Suppressor macrophage treated with lipopolysaccharide for 1 hour (primary cell): ENCODE measurements at places on chromosomes 5 and 9.

GRCh38 chr5:128213833-128214232 is 130.3 kb downstream of the SLC12A2 start:
- DNase-seq = no peak

DNA sequence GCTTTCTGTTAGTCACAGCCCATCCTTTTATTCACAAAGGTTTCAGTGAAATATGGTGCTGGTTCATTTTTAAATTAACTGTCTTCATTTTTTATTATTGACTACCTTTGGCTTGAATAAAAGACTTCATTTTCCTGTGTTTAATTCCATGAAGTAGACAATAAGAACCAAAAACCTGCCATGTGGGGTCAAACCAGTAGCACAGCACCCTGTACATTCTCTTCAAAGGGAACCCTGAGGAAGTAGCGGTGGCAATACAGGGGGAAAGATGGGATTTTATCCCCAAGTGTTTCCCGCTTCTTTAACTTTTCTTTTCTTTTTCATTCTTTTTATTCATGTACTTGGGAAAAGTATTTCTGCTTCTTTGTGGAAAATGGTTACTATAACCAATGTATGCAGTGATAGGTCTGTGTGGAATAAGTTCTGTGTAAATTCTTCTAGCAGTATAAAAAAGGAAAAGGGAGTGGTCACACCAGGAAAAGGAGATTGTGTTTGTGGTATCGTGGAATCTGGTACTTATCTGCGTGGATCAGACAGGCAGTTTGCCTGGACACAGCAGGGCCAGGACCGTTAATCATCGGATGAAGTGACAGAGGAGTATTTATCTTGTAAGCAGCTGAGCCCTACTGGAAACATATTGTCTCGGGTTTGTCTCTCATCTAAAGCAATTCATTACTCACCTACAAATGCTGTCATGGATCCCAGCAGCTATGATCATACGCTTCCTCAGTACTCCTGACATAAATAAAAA is 94.2 kb downstream of the PPIC start:
- DNase-seq = no peak

DNA sequence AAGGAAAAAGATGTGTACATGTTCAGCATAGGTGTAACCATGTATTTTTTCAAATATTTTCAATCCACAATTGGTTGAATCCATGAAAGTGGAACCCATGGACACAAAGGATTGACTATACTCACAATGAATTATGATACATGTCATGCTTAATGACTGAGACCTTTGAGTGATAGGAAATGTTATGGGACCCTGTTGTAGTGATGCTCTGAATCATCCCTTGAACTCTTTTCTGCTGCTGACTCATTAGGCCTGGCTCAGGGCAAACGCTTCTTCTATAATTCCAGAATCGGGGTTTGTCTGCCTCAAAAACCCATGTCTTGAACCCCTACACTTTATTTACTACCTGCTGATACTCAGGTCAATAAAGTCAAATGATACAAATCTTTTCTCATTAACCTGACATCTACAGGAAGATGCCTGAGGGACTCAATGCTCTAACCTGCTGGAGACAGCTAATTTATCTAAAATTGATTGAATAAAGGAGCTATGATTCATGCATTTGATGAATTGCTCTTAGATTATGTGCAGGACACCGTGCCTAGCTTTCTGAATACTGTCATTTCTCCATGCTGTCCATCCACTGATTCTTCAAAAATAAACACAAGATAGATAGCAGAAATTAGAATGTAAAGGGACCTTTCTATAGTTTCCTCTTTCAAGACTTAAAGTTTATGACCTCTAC is 260.1 kb downstream of the PRELID2 start:
- no peak for DNase-seq

GRCh38 chr9:127637322-127637847 is 25.3 kb downstream of the STXBP1 start:
- no peak for DNase-seq

- DNase-seq = peak; percentile 30
These were observed 198.7 kb upstream of the C9orf72 start for GRCh38 chr9:27771803-27772545.

- no peak for DNase-seq
These were observed 61.6 kb downstream of the ICE1 start for GRCh38 chr5:5483880-5484598.

GRCh38 chr9:137149942-137150616 is 11.1 kb downstream of the GRIN1 start:
- no peak for DNase-seq

- no peak for DNase-seq
These were observed 433.3 kb upstream of the SMC2 start for GRCh38 chr9:103660830-103661229.

GRCh38 chr9:27430750-27431535 is 93.1 kb upstream of the IFNK start:
- no peak for DNase-seq

DNA sequence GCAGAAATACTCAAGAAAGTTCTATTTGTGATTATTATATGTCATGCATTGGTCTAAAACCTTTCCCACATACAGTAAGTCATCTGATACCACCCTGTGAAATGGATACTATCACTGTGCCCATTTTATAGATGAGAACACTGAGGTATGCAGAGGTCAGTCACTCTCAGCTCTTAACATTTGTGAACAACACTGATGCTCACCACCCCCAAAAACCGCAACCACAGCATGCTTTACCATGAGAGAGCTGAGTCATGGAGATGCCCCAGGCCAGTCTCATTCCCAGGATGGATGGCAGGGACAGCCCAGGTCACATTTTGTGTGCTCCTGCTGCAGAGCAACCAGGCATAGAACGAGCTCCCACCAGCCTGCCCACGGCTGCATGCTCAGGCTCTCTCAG is 53.5 kb upstream of the IRX1 start:
- DNase-seq = no peak

GRCh38 chr5:111313017-111313724 is 89.0 kb downstream of the CAMK4 start:
- no peak for DNase-seq

DNA sequence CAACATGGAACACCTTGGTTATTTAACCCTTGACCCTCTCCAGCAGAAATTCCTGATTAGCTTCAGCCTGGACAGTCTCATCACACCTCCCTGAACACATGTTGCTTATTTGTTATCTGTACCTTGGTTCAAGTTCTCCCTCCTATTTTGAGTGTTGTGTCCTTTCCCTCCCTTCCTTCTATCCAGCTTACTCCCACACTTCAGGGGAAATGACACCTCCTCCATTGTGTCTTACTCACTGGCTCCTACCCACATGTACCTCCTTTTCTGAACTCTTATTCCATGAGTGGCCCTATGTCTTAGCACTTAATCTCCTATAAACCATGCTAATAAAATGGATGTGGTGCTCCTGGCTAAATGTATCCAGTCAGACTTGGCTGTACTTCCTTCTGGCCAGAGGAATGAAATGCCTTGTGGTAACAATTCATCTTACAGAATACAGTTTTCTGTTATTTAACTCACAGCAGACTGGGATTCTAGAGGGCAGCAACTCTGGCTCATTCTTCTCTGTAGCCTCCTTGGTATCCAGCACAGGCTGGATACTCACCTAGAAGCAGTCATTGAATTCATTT is 11.2 kb downstream of the LIX1 start:
- peak; percentile 6 for DNase-seq

GRCh38 chr9:7481570-7481969 is 318.0 kb downstream of the DMAC1 start:
- no peak for DNase-seq

DNA sequence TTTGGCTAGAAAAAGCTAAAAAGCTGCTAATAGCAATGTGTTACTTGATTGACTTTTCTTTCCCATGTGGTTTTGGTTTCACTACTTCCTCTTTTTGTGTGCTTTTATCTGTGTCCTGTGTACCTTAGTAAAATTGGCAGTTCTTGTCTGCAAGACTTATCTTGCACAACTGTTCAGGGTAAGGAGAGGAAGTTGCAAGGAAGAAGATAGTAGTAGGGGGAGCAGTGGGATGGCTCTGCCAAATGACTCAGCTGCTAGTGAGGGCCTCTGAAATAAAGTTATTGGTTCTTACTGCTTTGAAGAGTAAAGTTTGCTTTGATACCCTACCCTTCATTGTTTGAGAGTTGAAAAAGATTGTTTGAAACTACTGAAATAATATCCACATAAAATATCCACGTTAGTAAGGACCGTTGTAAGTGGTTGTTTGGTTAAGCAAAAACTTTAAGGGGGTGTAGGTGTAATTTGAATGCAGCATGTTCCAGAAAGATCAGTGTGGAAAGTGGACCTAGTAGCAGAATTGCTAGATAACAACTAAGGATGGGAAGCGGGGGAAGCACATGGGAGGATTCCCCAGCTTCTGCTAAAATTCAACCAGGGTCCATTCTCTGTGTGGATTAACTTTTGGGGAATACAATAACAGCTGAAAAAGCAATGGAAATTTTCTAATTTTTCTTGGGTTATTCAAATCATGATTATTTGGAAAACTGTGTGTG is 123.5 kb downstream of the SCAMP1 start:
- DNase-seq = peak; percentile 77

DNA sequence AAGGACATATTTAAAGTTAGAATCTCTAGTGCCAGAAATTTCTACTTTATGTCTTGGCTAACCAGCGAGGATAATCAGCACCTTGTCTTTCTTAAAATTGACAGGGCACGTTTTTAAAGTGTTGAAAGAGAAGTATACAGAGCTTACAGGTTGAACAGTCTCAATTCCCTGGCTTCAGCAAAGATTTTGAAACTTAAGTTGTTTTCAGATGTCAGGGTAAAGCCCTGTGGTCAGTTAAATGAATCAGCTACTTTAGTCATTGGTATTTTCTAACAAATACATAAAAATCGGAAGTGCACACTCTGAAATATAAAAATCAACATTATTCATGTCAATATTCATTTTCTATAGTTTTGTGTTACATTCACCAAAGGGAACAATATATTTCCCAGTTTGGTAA is 29.1 kb downstream of the SNCAIP start:
- DNase-seq = no peak

- DNase-seq = peak; percentile 70
These were observed 227.4 kb downstream of the NR3C1 start for GRCh38 chr5:143176048-143176447.

DNA sequence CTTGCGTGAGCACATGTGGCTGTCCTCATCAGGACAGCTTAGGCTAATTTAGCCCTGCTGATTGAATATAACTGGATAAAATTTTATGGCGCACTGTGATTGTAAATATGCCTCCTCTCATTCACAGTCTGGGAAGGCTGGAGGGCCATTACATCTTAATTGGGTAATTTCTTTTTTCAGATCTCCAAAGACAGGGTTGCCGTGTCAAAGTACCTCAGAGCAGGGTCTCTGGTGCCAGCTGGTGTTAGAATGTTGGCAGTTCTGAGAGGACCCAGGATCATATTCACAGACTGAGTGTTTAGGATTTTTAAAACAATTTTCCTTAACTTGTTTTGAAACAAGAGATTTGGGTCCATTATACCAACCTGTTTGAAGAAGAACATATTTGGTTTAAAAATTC is 455.7 kb upstream of the TLE4 start:
- no peak for DNase-seq

GRCh38 chr5:102596113-102596512 is 97.3 kb upstream of the SLCO6A1 start:
- DNase-seq = peak; percentile 18

DNA sequence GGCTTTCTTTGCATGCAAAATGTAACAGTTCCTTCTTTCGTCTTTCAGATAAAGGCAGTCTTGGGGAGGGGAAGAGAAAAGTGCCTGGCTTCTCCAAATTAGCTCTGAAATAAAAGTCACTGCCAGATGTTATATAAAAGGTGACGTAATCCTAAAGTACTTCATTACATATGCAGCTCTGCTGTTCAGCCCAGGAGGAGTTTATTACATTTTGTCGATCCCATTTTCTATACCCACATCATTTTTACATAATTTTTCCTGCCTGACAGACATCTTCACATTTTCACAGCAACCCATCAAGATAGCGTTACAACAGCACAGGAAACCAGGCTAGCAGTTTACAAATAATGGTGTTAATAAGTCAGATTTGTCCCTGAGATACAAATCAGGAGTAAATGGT is 86.7 kb upstream of the SLC30A5 start:
- no peak for DNase-seq

DNA sequence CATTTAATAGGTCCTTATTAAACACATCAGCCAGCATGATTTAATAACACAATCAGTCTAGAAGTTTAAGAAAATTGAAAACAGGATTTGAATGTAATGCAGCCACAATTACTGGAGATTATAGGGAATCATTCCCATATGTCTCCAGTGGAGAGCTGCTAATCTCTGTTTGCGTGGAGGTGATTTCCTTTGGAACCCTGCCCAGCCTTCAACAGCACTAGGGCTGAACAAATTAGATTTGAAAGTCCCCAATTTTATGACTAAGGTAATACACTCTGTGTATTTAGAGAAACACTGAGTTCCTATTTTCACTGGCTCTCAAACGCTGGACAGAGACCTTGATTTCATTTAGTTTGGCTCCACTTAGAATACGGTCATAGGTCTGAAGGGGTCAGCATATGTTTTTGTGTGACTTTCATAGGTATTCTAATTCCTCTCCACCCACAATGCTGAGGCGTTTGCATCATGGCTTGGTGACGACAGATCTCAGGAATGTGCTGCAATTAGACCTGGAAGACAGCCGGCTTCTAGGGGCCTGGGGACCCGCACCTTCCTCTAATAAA is 508.3 kb downstream of the EBF1 start:
- DNase-seq = no peak

DNA sequence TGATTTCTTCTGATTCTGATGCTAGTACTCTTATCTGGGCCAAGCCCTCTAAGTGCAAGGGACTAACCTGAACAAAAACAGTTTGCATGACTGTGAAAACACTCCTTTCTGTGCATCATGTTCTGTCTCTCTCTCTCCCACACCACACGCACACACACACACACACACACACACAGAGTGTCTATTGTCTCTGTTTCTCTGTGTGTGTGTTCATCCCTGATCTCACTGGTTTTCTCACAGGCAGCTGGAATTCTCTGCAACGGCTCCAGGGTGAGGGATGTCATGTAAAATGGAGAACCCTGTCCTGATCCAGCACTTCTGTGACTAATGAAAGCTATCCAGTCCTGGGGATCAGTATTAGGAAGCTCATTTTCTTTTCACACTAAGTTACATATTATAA is 453.1 kb upstream of the RGMB start:
- no peak for DNase-seq

- DNase-seq = no peak
These were observed 113.8 kb downstream of the ERCC6L2 start for GRCh38 chr9:95989297-95989696.

- DNase-seq = no peak
These were observed 54.5 kb downstream of the ZNF366 start for GRCh38 chr5:72452515-72453245.

DNA sequence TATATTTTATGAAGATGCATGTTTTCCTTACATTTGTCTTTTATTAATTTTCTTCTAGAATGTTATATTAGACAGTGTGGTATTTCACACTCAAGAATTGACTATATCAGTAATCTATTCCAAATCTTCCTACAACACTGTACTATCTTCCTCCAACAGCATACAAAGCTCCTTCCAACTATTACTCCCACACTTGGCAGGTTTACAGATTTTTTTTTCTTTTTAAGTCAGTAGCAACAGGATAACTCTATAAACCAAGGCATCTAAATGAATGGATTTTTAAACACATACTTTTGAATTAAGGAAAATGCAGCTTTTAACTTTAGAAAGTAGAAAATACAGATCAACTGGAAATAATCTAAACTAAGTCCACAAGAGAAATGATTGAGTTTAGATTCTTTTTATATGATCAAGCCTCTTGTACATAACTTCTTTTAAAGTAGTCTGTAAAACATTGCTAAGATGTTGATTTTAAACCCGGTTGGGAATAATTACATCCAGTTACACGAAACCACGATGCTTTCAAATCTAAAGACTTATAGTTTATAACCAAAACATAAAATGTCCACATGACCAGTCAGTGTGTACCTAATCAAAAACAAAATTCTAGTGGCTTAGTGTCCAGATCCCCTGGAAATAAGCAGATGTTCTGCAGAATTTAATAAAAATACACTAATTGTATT is 281.6 kb downstream of the ADAMTS6 start:
- no peak for DNase-seq
